ENCODE measurements at places on chromosomes 5 and 9.

DNA sequence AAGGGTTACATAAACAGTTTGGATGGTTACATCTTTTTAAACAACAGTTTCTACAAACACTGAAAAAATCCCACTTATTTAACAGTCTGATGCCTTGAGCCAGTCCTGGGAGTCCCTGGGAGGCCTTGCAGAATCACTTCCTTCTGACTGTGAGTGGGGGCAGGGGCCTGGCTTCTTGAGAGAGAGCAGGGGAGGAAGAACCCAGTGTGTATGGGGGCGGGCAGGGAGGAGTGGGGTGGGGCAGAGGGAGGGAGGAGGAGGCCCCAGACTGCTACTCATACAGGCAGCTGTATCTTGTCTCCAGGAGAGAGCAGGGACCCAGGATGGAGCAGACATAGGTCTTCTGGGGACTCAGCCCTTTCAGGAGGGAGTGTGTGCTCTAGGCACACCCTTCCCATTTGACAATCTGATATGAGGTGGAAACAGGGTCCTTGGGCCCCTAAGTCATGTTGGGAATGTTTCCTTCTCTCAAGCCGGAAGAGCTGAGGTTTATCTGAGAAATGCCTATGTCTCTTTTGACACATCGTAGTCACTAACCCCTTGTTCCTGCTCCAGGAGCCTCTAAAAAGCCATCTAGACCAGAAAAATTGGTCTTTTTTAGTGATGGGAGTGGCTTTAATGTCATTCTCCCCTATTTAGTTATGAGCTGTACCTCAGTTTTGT, 52.8 kb downstream of the IRF1 start:
- no peak for DNase-seq

DNA sequence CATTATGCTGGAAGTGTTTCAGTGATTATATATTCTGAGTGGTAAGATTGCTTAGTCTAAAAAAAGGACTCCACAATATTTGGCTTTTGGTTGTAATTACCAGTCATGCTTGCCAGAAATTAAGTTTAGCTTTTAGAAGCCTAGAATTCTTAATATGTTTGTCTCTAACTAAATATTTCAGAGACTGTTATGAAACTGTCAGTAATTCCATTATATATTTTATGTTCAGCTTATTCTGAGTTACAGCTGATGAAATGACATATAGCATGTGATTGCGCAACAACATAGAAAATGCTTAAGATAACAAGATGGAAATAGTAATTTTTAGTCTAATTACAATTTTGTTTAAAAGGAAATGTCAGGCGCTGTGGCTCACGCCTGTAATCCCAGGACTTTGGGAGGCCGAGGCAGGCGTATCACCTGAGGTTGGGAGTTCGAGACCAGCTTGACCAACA, 44.2 kb downstream of the KIAA1958 start:
- DNase-seq: no peak

GRCh38 chr5:110916381-110917049, 155.0 kb upstream of the TSLP start:
- no peak for DNase-seq

DNA sequence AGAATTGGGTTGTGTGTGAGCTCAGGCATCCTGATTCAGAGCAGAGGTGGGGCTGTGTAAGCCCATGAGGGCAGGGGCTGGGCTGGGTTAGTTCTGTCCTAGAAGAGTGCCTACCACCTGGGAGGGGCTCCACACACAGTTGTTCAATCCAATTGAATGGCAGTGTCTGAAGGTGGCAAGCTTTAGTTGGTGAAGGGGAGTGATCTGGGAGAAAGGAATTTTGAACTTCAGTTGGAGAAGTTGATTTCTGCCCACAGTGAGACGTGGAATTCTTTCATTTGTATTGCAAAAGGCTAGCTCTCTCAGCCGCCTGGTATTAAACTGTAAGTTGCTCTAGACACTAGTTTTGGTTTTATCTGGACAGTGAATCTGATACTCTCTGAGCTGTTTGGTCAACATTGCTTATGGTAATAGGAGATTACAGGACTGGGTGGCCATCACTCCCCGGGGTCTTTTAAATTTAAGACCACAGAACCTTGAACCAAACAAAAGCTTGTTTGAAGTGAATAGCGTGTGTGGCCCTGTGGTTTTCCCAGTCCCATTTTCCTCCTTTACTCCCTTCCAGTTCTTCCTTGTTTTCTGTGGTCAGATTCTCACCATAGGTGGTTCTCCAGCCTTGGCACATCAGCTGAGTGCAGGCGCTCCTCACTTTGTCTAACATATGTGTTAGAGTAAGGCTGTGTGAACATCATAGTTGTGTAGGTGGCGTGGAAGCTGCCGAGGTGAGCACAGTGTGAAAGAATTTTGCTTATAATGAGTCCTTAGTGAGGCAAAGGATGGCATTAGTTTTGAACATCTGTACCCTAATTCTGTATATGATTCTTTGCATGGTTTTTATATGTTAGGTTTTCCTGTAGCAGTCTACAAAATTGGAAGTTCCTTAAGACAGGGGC, 78.0 kb downstream of the ARHGAP26 start:
- no peak for DNase-seq

DNA sequence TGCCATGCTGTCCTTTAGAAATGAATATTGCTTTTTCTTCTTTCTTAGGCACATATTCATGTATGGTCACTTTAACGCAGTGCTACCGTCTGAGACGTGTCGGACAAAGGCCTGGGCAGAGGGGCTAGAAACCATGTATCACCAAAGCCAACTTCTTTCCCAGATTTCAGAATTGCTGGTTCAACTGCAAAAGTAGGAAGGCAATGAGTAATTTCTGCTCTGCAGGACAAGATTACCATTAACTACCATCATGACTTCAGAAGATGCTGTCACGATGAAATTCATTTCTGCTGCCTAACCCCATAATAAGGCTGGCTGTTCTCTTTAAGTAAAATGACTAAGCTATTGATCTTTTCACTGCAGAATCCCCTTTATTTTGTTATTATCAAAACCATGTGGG, 306.7 kb downstream of the PDE4D start:
- no peak for DNase-seq

Measured in NCI-H187 treated with DMSO at 0.1 percent for 48 hours (cell line).